NCI-H1436 treated with DMSO at 0.1 percent for 48 hours (cell line): ENCODE measurements at places on chromosomes 2 and 18.

- DNase-seq, result no peak
Observed at GRCh38 chr2:29844713-29845326, 76.6 kb downstream of the ALK start.

DNA sequence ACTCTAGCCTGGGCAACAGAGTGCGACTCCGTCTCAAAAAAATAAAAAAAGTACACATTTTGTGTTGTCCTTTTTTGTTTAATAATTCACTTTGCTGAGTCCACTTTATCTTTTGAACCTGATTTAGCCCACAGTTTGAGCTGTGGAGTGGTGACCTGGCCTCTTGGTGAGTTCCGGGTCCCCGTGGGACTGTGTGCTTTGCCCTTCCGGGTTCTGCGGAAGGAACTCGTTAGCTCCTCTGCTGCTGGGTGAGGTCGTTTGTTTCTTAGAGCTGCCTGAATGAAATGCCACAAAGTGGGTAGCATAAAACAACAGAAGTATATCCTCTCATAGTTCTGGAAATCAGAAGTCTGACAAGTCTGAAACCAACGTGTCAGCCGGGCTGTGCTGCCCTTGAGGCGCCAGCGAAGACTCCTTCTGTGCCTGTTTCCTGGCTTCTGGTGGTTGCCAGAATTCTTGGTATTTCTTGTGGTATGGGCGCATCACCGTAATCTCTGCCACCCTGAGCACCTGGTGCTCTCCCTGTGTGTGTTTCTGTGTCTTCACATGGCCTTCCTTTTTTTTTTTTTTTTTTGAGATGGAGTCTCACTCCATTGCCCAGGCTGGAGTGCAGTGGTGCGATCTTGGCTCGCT is 3.5 kb downstream of the EFHD1 start:
- no peak for DNase-seq

- DNase-seq, result no peak
Observed at GRCh38 chr2:144078106-144078505, 441.8 kb downstream of the ZEB2 start.

- DNase-seq, result no peak
Observed at GRCh38 chr2:55019526-55020258, 30.6 kb downstream of the RTN4 start.

GRCh38 chr2:119198240-119198840 is 25.3 kb upstream of the STEAP3 start:
- no peak for DNase-seq

GRCh38 chr18:77567205-77567604 is 317.6 kb downstream of the GALR1 start:
- no peak for DNase-seq

- no peak for DNase-seq
Observed at GRCh38 chr2:174383796-174384195, 11.7 kb upstream of the SCRN3 start.

GRCh38 chr18:55407774-55408535 is 180.0 kb downstream of the TCF4 start:
- DNase-seq, result no peak

GRCh38 chr2:96864343-96865091 is 5.4 kb downstream of the SEMA4C start:
- DNase-seq, result no peak

DNA sequence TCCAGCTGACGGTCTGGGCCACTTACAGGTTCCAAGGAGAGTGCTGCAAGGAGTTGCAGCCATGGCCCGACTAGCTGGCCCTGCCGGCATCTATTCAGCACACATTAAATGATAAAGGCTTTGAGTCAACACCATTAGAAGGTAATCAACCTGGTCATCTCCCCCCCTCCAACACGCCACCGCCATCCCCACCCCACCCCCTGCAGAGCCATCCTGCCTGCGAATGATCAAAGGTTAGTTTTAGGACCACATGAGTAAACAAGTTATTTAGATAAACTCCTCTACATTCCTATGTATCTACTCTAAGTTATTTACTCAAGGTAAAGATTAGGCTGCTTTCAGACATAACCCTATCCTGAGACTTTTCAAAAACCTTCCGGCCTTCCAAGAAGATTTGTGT is 349.3 kb upstream of the SLC39A10 start:
- no peak for DNase-seq

- no peak for DNase-seq
Observed at GRCh38 chr2:11012131-11012693, 100.5 kb downstream of the KCNF1 start.

DNA sequence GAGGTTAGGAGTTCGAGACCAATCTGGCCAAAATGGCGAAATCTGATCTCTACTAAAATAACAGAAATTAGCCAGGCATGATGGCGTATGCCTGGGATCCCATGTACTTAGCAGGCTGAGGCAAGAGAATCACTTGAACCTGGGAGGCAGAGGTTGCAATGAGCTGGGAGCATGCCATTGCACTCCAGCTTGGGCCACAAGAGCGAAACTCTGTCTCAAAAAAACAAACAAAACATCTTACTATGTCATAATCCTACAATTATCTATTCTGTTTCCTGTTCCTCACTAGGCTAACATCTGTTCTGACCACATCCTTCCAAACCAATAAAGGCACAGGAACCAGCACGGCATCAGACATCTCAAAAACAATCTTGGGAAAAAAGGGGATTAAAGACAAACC is 361.8 kb upstream of the UBE2E3 start:
- no peak for DNase-seq

DNA sequence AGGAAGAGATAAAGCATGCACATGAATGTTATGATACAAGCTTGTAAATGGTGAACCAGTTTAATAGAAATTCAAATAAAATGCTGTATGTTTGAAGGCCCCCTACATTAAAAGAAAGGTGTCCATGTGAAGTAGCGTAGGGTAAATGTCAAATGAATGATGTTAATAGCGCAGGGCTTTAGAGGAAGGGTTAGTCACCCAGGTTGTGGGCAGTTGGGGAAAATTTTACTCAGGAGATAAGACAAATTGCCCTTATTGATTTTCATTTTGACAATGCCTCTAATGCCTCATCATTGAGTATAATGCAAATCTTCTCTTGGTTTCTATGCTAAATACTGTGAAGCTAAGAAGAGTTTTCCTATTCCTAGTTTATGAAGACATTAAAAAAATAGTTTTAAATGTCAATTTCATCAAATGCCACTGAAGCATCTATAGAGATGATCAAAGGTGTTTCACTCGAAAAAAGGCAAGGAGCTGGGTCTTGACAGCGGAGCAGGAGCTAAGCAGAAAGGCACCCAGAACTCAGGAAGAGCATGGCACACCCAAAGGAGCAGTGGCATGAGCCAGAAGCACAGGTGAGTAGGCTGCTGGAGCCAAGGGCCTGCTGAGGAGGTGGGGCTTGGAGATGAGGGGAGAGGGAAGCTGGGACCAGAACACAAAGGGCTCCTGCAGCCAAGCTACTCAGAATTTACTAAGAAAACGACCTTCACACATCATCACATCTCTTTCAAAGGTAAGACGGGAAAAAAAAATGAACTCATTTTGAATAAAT is 129.3 kb upstream of the ACKR3 start:
- DNase-seq, result no peak

- no peak for DNase-seq
Observed at GRCh38 chr2:20303966-20304365, 46.7 kb downstream of the PUM2 start.

GRCh38 chr2:226767056-226767813 is 32.4 kb downstream of the IRS1 start:
- DNase-seq, result no peak

DNA sequence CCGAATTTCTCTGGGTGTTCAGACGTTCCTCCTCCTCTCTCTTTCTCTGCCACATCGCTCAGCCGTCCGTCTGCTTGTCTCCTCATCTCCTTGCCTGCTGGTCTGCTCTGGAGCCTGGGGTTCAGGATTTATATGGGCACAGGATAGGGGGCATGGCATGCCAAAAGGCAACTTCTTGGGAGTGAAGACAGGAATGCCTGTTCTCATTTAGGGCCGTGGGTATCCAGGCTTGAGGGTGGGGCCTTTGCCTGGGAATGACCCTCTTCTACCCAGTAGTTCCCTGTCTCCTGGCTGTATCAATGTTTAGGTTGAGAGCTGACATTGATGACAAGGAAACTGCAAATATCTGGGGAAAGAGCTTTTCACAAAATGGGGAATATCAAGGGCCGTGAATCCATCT is 98.0 kb downstream of the HRH4 start:
- DNase-seq, result no peak

DNA sequence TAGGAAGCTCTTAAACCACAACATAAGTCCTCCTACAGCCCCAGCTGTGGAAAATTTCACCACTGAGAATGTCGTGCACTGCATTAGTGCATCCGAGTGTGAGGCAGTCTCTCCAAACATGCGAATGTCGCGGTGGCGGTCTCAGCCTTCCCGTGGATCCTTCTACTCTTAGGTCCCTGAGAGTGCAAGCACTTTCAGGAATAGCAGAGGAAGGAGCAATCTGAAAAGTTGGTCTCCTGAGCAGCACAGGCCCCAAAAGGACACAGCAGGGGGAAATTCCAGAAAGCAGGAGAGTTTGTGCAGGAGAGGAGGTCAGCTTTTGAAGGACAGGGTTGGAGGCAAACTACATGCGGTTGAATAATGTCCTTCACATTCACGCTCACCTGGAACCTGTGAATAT is 440.5 kb upstream of the SMIM21 start:
- DNase-seq, result no peak

GRCh38 chr2:12478151-12479064 is 238.3 kb upstream of the TRIB2 start:
- no peak for DNase-seq

GRCh38 chr2:118914721-118915453 is 27.1 kb upstream of the MARCO start:
- DNase-seq, result no peak

- no peak for DNase-seq
Observed at GRCh38 chr2:33298233-33298632, 178.2 kb upstream of the RASGRP3 start.

DNA sequence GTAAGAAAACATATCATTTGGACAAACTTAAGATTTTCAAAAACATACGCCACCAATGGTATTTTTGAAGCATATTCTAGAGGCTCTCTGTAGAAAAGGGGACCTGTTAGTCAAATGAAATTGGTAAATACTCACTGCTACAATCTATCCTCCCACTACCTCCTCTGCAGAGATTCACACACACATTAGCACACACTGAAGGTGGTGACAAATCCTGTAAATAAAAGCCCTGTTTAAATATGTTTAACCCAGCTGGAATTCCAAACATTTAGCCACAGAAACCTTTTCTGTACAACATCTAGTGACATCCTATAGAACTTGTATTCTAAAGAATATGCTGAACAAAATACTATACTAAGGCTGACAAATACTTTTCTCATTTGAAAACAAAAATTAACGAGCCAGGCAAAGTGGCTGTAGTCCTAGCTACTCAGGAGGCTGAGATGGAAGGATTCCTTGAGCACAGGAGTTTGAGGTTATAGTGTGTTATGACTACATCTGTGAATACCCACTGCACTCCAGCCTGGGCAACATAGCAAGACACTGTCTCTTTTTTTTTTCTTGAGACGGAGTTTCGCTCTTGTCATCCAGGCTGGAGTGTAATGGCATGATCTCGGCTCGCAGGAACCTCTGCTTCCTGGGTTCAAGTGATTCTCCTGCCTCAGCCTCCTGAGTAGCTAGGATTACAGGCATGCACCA is 25.9 kb downstream of the ALS2 start:
- DNase-seq, result no peak

DNA sequence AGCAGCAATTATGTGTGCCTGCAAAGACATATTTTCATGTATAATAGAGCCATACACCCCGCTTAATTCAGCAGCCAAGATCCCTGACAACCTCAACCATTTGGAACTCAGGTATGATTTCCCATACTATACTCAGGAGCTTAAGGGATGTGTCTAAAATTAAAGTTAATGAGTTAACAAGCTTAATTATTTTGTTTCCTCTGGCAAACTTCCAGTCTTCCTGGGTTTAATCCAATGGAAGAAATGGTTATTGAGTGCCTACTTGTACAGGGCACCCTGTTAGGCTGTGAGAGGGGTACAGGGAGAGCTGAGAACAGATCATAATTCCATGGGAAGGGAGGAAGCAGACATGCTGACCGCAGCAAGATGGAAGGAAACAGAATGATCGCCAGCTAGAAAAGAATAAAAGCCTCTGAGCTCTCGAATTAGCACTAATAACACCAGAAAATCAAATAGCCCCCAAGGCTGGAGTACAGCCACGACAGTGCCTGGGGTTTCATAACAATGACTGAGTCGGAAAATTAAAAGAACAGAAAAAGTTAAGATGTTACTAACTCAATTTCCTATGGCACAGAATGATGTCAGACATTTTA is 20.8 kb upstream of the CEP68 start:
- no peak for DNase-seq

- no peak for DNase-seq
Observed at GRCh38 chr2:223220658-223220925, 168.6 kb downstream of the KCNE4 start.

- DNase-seq, result no peak
Observed at GRCh38 chr2:101881131-101881530, 110.6 kb upstream of the IL1R2 start.

DNA sequence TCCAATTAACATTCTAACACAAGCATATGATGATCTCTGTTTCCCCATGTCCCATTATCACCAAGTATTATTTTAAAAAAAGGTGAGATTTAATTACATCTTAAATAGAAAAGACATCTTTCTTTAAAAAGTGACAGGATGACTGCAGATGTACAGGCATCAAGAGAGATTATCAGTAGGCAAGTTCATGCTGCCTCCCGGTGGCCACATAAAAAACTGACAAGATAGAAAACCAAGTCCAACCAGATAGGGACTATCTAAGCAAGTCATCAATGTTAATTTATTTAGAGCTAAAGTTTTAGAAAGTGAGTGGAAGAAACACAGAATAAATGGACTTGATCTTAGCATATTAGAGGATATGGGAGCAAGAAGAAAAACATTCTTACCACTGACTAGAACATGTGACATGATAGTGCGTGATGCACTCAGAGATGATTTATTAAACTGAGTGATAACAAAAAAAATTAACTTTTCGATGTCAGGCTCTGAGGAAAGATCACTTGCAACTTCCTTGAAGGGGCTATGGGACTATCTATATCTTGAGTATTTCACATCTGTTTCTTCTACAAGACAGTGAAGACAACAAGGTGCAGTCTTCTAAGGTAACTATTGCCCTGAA is 5.4 kb upstream of the TDRD15 start:
- no peak for DNase-seq

- no peak for DNase-seq
Observed at GRCh38 chr2:56749152-56749752, 565.5 kb downstream of the CCDC85A start.

GRCh38 chr2:65558743-65559142 is 126.3 kb upstream of the SPRED2 start:
- DNase-seq, result no peak
